ENCODE measurements at places on chromosomes 5 and 9.

GRCh38 chr9:133250741-133251170, 24.2 kb downstream of the ABO start:
- no peak for DNase-seq

- DNase-seq, result no peak
These were observed 73.1 kb downstream of the NDFIP1 start for GRCh38 chr5:142181547-142182163.

GRCh38 chr5:31317665-31318064, 124.2 kb downstream of the CDH6 start:
- DNase-seq, result no peak

DNA sequence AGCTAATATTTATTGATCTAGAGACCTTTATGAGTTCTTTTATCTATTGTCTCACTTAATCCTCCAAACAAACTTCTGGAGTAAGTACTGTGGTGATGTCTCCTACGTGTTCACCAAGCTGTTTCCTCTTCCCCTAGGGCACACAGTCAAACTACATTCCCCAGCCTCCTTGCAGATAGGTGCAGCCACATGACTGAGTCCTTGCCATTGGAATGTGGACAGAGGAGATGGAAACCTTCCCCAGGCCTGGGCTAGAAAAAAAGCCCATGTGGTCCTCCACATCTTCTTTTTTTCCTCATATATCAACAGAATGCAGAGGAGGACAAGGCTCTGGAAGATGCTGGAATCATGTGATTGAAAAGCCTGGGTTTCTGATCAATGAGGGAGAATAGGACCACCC, 88.0 kb downstream of the ANKRD55 start:
- DNase-seq, result peak; percentile 21

DNA sequence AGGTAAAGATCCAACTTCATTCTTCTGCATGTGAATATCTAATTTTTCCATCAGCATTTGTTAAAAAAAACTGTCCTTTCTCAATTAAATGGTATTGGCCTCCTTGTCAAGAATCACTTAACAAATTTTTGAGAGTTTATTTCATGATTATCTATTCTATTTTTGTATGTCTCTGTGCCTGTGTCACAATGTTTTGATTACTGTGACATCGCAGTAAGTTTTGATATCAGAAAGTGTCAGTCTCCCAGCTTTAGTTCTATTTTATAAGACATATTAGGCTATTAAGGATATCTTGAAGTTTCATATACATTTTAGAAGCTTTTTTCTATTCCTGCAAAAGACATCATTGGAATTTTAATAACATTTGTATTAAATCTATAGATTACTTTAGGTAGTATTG, 33.6 kb downstream of the GABRA6 start:
- no peak for DNase-seq

DNA sequence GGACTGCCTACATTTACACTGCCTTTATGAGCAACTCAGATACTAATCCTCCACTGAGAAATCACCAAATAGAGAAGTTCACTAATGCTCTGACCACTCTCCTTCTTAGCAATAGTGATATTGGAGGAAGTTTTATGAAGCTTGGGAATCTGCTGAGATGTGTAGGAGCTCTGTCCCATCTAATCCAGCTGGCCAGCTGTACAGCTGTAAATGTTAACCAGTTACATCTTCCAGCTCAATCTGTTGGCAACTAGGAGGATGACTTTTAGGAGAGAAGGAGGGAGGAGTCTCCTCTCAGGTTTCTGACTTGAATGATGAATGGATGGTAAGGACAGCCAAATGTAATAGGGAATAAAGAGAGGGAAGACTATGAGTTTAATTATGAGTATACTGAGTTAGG, 36.3 kb upstream of the LRRC19 start:
- DNase-seq, result no peak

- no peak for DNase-seq
These were observed 281.7 kb downstream of the FANCC start for GRCh38 chr9:95035846-95036245.

GRCh38 chr9:109442716-109443115, 55.4 kb downstream of the PTPN3 start:
- DNase-seq, result no peak

DNA sequence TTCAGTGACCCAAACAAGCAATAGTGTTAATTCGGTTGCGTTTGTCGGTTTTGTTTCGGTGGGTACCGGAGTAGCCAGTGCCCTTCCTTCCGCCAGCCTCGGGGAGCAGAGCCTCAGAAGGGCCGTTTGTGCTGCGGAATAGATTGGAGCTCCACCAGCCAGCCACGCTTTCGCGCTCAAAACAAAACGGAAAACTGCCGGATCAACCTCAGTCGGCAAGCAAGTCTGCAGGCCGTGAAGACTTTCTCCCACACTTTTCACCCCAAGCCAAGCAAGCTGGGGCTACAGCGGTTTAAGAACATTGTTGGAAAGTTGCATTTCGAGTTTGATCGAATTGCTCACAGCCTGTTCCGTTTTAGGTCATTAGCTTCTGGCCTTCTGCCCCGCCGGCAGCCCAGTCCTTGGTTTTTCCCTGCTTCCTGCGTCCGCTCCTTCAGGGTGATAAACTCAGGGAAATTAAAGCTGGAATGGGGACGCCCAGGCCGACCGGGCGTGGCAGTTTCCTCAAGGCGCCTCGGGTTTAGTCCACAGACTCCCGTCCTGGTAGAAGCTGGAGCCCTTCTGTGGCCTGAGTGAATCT, 803 bp upstream of the CCNO start:
- DNase-seq, result peak; percentile 32

- DNase-seq, result peak; percentile 19
These were observed 19.5 kb upstream of the ASPN start for GRCh38 chr9:92501671-92502393.

DNA sequence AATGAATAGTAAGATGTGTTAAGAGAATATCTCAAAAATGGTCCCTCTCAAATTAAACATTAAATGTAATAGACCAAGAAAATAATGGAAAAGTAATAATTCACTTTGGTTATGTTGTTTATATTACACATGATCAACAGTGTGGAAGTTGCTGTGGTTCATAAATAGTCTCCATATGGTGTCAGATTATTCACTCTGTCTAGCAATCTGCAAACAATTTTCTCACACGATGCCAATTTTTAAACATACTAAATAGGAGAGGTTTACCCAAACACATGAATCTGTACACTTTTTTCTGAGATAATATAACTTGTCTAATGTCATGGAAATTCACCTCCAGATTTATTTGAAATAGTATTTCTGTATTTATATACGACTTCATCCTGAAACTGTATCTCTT, 217.4 kb upstream of the FBXL7 start:
- no peak for DNase-seq

DNA sequence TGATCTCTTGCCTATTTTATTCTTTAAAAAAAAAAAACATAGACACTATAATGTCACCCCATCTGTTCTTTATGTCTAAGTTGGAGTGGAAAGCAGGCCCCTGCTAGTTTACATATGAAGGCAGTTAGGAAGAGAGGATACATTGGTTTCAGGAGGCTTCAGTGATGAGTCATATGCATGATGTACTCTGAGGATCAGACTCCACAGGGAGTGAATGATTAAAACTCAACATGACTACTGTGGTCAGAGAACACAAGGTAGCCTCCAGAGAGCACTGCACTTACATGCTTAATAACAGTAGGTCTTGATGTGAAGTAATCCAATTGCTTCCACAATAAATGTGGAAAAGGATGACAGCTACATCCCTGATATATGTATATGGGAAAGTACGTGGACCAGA, 22.7 kb upstream of the FSTL4 start:
- DNase-seq, result no peak

DNA sequence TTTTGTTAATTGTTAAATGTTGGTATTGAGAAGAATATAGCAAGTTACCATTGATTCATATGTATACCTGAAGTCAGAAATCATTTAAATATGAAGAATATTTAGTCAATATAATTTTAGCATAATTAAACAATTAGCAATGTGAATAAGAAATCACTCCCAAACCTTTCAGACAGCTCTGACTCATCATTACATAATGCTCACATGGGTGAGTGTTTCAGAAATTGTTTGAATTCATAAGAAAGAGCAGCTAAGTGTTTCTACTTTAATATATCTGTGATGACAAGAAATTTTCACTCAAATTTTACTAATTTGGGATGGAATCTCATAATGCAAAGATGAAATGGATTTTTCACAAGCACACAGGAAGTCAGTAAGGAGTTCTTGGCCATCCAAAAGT, 42.0 kb upstream of the CDC42SE2 start:
- DNase-seq, result peak; percentile 70

DNA sequence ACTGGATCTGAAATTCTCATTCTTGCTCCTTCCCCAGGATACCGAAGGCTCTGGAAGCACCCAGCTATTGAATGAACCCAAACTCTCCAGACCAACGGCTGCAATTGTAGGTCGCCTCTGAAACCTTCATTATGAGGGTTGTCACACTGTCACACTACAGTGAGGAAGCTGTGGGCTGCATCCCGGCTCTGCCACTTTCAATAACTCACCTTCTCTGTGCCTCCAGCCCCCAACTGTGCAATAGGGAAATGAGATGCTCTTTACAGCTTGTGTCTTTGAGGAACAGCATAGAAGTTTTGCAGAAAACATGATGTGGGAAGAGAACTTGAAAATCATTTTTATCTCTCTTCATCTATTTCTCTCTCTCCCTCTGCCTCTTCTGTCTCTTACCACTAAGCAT, 69.6 kb upstream of the TGFBR1 start:
- DNase-seq, result no peak

DNA sequence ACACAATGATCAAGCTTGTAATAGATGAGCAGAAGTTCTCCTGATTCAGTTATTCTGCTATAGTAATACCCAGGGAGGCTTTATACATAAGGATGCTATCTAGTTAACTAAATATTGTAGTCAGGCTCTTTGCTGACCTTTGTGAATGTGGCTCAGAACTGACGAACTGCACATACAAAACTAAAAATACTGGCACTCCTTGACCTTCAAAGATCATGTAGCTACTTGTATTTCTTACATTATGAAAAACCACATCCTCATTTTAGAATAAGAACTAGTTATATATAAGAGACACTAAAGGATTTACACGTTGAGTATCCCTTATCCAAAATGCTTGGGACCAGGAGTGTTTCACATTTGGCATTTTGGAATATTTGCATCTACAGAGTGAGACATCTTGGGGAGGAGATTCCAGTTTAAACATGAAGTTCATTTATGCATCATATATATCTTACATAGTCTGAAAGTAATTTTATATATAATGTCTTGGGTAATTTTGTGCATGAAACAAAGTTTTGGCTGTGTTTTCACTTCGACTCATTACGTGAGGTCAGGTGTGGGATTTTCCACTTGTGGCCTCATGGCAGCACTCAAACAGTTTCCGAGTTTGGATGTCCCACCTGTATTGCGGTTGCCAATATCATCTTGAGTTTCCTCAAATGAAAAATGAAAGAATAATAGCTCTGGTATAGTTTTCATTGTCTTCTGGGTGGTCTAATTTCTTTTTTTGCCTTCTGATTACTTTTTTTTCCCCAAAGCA, 58.4 kb upstream of the FBXL7 start:
- DNase-seq, result no peak

- DNase-seq, result peak; percentile 50
These were observed 478.4 kb upstream of the DAP start for GRCh38 chr5:11239261-11240015.

- no peak for DNase-seq
These were observed 558.5 kb downstream of the EFNA5 start for GRCh38 chr5:107112216-107112615.

DNA sequence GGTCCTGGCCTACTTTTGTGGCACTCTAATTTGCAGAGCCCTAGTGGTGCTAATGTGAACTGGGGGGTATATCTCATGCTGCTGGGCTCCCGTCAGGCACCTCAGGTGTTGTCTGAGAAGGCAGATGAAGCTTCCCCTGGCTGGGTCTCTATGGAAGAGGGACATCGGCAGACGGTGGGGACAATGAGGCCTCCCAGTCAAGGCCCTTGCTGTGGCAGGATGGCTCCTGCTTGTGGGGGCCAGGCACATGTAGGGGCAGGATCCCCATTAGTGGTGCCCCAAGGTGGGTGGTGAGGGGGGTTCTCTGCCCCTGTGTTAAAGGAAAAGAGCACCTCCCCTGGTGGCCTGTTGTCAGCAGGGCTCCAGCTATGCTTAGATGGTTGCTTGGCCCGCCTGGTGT, 192.8 kb upstream of the S1PR3 start:
- DNase-seq, result no peak

- no peak for DNase-seq
These were observed 8.9 kb downstream of the RAB24 start for GRCh38 chr5:177294632-177295031.

- no peak for DNase-seq
These were observed 283.7 kb downstream of the ZNF608 start for GRCh38 chr5:124462751-124463150.

DNA sequence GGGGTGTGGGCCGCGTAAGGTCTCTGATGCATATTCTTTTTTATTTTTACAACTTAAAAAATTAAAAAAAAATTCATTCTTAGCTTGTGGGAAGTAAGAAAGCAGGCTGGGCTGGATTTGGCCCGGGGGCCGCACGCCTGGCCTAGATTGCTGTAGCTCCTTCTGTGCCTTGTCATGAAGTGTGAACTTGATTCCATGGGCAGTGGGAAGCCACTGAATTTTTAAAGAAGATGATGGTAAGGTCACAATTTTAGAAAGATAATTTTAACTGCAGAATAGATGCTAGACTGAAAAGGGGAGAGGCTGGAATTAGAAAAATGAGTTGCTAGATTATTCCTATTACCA, 56.1 kb downstream of the EHMT1 start:
- no peak for DNase-seq

DNA sequence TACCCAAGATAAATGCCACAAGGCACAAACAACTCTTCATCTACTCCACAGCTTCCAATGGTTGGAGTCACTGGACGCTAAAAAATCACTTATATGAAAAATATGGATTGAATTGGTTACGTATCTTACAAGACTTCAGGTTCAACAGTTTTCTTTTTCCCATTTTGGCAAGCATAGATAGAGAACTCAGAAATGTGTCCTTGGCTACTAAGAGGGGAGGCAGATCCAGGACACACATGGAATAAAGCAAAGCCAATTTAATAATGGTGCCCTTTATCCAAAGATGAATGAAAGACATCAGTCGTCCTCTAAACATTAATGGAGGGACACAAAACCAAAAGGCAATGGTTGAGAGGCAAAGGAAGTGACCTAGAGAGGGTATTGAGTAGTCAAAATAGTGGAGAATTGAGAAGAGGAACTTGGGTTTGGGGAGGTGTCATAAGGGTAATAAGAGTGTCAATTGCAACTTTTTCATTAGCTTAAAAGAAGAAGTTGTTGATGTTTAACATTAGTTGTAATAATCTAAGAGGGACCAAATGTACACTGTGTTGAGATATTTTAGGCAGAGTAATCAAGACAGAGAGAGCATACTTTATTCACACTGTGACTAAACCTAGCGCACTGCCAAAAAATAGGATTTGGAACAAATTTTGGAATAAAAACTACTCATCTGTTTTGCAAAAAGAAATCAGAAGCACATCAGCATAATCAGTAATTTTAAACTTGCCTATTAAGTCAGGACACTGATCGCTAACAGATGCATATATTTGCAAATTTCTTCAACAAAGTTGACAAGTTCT, 308.2 kb downstream of the ARL15 start:
- DNase-seq, result peak; percentile 56

DNA sequence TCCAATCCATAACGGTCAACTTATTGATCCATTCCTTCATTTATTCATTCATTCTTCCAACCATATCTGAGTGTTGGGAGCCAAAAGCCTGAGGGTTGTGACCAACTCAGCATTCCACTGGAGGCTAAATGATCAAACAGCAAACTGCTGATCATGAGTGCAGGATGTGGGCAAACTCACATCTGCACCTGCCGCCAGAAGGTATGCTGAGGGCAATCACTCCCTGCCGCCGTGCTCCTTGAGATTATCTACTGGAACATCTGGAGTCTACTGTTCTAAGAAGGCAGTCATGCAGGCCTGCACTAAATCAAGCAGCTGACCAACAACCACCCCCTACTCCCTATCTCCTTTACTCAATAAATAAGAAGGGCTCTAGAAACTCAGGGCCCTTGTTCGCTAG, 184.0 kb downstream of the TTLL11 start:
- DNase-seq, result no peak
